ENCODE measurements at places on chromosomes 1 and 21.

GRCh38 chr1:193538003-193538354 is 351.6 kb upstream of the B3GALT2 start:
- no peak for DNase-seq

DNA sequence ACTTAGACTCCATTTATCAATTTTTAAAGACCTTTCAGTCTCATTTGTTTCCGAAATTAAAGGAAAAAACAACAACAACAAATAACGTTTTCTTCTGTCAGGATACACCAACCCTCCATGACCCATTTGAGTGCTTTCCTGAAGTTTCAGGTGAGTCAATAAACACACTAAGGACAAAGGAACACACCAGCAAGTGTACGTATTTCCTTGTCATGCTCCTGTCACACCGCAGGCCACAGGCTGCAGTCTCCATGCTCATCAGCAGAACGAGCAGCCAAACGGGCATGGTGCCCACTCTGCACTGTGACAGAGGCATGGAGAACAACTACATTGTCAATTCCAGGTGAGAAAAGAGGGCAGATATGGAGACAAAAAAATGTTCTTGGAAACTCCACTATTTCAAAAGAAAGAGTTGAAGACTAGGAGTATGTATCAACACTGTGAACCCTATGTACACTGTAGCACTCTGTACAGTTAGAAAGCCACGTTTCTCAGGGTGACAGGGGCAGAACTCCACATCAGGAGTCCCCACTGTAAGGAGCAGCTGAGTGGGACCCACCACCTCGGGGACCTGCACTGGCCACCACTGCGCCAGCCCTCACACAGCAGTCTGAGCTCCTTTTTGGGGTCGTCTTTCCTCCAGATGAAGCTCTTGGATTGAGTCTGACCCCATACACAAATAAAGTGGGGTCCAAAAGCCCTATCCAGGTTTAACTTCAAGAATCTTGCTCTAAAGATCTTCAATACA is 2.6 kb downstream of the PTTG1IP start:
- DNase-seq, result peak; percentile 42

DNA sequence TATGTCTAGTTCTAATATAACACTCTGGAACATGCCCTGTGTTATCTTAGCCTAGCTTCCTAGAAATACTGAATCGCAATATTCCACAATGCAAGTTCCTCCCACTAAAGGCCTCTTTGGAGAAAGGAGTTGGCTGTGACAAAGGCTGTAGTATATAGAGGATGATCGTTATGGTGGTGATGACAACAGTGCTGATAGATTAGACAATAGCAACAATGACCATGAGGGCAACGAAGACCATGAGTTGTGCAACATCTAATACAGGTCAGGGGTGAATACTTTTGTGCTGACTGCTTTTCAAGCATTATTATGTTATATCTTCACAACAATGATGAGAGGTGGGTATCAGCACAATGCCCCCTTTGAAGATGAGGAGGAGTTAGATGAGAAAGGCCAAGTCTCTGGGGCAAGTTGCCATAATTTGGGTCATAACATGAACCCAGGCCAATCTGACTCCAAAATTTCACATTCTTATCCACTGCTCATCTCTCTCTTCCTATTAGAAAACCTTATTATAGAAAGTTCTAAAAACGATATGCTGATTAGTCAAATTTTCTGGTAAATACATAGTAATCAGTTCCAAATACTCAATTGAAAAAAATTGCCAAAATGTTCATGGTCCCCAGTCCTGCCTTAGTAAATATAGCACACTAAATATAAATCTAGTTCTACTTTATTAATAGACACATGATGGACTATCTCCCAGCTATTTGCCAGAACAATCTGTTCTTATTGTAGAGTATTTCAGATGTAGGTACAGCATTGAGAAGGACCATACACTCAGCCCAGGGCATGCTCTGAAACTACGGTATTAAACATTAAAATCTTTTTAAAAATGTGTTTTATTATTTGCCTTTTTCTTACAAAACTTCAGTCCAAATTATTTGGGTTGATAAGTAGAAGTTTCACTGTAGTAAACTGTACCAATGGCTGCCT is 37.5 kb downstream of the HIVEP3 start:
- DNase-seq, result no peak

GRCh38 chr1:229326601-229327000 is 16.2 kb downstream of the CCSAP start:
- no peak for DNase-seq

- no peak for DNase-seq
These were observed 142.6 kb downstream of the ZNF644 start for GRCh38 chr1:90879281-90879680.

- peak; percentile 88 for DNase-seq
These were observed 120.0 kb downstream of the SETD4 start for GRCh38 chr21:35940074-35940927.

- DNase-seq, result peak; percentile 43
These were observed 99.2 kb downstream of the PHTF1 start for GRCh38 chr1:113660088-113660487.

- peak; percentile 43 for DNase-seq
These were observed 1.2 kb upstream of the NID1 start for GRCh38 chr1:236066054-236066453.

GRCh38 chr1:147245586-147246021 is 3.1 kb downstream of the CHD1L start:
- no peak for DNase-seq

DNA sequence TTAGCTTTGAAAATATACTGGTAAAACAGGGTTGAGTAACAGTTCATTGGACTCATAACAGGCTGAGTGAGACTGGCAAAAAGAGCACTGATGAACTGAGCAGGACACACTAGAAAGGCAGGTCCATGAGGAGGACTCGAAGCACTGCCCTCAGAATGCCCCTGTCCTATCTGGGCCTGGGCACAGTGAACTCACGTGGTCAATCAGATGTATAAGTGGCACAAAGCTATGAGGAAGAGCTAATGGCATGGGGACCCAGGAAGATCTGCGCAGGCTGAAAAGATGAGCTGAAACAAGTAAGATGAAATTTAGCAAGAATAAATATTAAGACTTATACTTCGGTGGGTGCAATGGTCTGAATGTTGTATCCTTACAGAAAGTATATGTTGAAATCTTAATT is 9.2 kb upstream of the RGS7 start:
- DNase-seq, result no peak

DNA sequence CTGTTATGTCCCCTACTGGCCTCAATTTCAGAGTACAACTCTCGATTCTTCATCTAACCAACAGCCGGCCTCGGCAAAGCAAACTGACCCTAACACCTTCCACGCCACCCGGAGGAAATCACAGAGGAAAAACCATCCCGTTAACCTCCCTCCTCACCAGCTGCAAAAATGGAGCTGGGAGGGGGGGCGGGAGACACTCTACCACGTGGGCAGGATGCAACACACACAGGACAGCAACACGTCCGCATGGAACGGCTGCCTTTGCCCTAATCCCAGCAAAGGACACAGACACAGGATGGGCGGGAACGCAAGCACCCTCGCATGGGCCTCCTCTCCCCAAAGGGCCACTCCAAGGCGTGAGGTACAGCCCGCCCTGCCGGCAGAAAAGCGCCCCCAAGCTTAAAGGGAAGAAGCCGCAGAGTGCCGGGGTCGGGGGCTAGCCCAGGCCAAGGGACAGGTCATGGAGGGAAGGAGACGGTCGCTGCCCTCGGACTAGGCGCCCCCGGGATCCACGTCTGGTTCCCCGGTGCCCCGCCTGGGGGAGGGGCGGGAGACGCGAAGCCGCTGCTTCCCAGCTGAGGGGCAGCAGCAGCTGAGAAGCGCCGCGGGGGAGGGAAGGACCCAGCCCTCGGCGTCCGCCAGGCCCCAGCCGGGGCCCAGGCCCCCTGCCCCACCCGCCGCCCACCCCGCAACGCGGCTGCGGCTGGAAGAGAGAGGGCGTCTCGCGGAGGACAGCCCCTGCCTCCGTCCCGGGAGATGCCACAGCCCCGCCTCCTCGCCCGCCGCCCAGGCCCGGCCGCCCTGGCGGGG is 590 bp downstream of the FOXJ3 start:
- peak; percentile 82 for DNase-seq

DNA sequence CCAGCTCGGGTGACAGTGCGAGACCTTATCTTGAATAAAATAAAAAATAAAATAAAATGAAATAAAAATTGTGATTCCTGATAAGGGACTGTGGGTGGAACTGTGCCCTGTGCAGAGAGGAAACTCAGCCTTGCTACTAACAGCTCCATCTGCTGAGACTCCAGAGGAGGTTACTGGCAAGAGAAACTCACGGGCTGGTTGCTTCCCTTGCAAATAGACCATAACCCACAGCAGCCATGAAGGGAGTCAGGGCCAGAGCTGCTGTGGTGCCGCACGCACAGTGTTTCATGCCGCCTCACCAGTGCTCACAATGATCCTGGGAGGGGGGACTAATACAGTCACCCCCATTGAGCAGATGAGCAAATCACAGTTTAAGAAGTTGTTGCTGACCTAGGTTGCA is 13.7 kb downstream of the ZBTB17 start:
- DNase-seq, result no peak

GRCh38 chr1:222387007-222387814 is 160.7 kb downstream of the HHIPL2 start:
- no peak for DNase-seq

DNA sequence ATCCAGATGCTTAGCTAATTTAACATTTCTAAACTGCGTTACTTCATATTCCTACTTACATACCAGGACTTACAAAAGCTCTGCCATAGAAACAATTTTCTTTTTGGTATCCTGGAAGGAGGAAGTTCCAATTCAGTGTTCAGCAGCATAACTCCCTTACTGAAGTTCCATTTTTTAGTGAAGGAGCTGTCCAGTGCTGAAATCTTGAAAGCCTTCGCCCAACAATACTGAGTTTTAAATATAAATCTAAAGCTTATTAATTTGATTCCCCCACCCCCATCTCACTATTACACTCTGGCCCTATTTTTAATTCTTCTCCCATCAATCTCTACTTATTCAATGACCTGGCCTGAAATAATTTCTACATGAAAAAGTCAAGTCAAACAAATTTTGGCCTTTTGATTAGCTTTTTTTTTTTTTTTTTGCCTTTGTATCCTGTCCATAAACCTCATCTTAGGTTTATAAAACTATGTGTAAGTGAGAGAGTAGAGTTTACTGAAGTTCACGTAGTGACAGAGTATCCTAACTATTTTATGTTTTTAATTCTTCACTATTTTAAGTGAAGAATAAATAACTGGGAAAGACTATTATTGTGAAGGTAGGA is 323.0 kb upstream of the PLD5 start:
- peak; percentile 27 for DNase-seq

- DNase-seq, result no peak
These were observed 61.0 kb upstream of the SPATA6 start for GRCh38 chr1:48532976-48533375.

- no peak for DNase-seq
These were observed 2.5 kb downstream of the FMN2 start for GRCh38 chr1:240094041-240094722.

DNA sequence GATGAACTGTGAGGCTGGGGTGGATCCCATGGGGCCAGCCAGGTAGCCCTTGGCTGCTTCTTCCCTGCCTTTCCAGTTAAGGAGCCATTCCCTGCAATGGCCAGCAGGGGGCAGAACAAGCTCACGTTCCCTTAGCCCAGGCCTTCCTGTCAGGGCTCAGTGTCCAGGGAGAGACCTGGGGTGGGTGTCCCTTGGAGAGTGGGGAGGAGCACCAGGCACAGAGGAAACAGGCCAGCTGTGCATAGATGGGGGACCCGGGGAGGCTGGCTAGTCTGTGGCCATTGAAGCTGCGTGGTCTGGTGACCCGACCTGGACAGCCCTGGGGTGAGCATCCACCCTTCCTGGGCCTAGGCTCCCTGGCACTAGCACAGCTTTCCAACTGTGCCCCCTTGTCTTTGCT is 13.2 kb upstream of the EPS8L3 start:
- DNase-seq, result peak; percentile 90

GRCh38 chr21:42079939-42080787 is 9.0 kb downstream of the UMODL1 start:
- DNase-seq, result no peak

DNA sequence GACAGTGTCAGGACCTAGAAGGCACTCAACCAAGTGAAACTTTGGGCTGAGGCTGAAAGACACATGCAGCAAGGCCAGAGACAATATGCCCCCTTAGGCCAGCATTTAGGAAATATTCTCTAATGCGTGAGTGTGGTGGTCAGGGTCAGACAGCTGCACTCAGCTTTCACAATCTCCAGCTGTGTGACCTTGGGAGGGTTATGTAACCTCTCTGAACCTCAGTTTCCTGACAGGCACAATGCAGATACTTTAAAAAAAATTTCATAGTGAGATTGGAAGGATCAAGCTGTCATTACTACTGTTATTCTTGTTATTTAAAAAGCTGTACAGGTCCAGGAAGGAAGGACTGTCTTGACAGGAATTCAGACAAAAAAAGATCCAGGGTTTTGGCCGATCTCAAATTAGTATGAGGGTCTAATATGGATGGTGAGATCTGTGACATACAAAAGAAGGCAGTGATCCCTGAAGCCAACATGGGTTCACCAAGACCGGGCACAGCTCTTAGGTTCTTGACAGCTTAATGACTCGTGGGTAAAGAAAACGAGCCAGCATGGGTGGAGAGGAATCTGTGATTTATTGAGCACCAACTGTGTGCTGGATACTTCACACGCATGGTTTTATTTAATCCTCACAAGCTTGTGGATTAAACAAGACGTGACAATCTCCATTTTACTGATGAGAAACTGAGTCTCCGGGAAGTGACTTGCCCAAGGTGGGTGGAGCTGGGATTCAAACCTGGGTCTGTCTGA is 54.6 kb upstream of the POU3F1 start:
- no peak for DNase-seq

DNA sequence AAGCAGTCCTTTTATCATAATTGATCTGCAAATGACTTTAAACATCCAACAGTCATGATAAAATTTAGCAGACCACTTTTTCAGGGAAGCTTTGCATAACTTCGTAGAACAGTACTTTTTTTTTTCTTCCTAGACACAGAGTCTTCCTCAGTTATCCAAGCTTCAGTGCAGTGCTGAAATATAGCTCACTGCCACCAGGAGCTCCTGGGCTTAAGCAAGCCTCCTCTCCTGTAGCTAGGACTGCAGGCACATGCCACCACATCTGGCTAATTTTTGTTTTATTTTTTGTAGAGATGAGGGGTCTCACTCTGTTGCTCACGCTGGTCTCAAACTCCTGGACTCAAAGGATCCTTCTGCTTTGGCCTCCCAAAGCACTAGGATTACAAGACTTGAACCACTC is 3.8 kb downstream of the F13B start:
- DNase-seq, result no peak

DNA sequence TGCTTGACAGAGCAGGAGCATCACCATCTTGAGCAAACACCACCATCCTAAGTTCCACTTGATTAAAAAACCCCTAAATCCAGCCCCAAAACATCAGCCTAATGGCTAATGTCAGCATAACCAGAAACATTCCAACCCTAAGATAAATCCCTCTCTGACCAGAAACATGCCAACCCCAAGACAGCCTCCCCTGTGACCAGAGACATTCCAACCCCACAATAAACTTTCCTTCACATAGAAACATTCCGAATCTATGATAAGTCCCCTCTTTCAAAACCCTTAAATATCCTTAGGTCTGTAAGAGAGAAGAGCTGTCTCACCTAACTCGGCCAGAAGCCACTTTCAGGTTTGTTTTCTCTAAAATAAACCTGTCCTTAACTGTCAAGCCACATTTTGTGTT is 17.4 kb upstream of the SLC2A5 start:
- no peak for DNase-seq

- no peak for DNase-seq
These were observed 375.2 kb downstream of the KCNH1 start for GRCh38 chr1:210758761-210759160.

GRCh38 chr1:12422488-12422887 is 192.7 kb downstream of the VPS13D start:
- no peak for DNase-seq

- DNase-seq, result no peak
These were observed 994.9 kb downstream of the ADGRL2 start for GRCh38 chr1:82795508-82796149.

Data from dermis blood vessel endothelial cell (primary cell).